ENCODE measurements at places on chromosomes 7 and 10.

- no peak for DNase-seq
Measured at GRCh38 chr7:47153576-47153975, 428.3 kb downstream of the TNS3 start.

GRCh38 chr7:79464051-79464450 lies 10.6 kb upstream of the MAGI2 start:
- no peak for DNase-seq

DNA sequence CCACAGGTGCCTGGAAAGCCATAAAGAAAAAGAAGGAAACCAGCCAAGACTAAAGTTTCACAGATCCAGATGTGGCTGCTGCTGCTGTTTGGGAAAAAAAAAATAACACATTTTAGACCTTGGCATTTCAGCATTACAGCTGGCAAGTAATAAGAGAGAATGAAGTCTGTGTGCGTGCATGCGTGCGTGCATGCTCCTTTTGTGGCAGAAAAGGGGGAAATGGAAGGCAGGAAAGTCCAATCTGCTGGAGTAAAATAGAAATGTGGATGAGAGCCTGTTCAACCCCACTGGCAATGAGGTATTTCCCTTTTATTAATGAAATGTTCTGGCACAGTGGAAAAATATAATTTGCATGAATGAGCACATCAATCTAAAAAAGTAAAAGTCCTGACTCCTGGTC lies 137.0 kb upstream of the SEMA3A start:
- no peak for DNase-seq

DNA sequence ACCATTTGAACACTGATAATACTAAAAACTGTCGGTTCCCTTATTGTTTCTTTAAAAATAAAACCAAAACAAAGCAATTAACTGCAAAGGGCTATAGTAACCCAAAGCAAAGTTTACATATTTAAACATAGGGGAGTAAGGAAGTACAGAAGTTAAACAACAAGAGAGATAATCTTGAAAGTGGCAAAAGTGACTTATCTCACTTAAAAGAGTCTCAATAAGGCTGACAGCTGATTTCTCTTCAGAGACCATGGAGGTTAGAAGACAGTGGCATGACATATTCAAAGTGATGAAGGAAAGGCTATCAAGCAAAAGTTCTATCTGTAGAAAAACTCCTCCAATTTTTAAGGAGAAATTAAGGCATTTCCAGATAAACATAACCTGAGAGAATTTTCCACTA lies 233.5 kb upstream of the HDAC9 start:
- DNase-seq: no peak

GRCh38 chr7:30163231-30163894 lies 28.6 kb downstream of the MTURN start:
- DNase-seq: no peak

DNA sequence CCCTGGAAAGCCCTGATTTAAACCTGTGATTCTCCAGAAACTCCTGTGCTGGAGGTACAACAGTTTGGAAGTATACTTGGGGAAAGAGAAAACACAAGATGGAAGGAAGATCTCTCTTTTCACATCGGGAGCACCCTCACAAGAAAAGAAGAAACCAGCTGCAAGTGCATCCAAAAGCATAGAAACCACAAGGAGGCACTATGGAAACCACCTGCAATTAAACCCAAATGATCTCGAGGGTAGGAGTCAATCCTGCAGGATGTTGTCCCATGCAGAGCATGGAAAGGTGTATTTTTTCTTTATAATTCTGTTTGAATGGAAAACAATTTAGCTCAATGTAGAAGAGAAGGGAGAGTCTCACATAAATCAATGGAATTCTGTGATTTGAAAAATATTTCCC lies 210.5 kb downstream of the TWIST1 start:
- DNase-seq: no peak

- DNase-seq: no peak
Measured at GRCh38 chr7:140141256-140141655, 35.5 kb downstream of the KDM7A start.

- no peak for DNase-seq
Measured at GRCh38 chr10:113041841-113042750, 92.0 kb downstream of the TCF7L2 start.

DNA sequence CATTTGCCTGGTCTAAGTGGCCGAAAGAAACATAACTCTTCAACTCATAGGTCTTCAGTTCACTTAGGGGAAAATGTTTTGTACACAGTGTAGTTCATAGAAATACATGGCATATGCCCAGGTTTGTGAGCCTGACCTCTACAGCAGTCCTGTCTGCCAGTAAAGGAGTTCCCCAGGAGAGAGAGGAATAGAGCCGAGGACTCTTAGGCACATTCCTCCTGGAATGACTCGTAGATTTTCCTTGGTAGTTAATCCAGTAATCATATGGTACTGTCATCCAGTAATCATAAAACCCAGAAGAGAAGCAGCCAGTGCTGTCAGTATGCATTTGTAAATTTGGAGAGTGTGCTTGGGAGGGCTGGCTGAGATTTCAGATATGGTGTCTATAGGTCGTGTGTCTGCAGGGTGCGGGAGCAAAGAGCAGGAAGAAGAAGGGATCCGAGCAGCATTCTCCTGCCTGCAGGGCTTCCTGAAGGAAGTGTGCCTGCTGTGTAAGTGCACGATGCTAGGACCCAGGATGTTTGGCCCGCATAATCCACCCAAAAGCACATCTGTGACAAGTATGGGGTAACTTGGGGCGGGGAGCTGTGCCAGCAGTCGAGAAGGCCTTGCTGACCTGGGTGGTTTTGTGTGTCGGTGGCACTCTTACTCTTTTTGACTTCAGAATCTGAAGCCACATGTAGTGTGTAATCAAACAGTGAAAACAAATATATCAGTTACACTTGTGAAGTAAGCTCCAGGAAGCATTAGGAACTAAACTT lies 13.9 kb downstream of the EIF4H start:
- DNase-seq: no peak

- DNase-seq: no peak
Measured at GRCh38 chr7:28348636-28349035, 63.7 kb upstream of the CREB5 start.

DNA sequence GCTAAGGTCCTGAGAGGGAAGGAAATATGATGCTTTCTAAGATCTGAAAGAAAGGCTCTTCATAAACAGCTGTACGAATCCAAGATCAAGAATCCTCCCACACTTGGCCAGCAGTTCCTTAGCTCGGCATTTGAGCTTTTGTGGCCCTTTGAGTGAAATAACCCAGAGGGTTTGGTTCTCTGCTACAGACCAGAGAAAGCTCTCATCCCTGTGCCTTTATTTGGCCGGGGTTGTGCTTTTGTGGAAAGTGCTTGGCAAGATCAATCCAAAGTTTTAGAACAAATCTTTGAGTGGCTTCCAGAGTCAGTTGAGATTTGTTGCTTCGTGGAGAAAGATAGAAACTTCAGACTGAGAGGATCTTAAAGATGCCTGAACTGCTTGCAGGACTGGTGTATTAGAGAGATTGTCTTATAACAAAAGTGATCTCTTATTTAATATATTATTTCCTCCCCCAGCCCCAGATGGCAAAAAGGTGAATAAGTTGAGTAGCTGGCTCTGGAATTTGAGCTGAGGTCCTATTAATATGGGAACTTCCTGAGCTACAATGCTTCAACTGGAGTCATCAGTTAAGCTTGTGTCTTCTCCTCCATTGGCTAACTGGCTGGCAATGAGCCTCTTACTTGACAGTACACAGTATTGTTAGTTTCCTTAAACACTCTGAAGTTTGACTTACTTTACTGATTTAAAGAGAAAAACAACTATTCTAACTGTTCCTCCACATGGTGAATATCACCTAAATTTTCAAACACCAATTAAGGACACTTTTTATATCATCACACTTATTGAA lies 687.3 kb downstream of the MAGI2 start:
- no peak for DNase-seq

DNA sequence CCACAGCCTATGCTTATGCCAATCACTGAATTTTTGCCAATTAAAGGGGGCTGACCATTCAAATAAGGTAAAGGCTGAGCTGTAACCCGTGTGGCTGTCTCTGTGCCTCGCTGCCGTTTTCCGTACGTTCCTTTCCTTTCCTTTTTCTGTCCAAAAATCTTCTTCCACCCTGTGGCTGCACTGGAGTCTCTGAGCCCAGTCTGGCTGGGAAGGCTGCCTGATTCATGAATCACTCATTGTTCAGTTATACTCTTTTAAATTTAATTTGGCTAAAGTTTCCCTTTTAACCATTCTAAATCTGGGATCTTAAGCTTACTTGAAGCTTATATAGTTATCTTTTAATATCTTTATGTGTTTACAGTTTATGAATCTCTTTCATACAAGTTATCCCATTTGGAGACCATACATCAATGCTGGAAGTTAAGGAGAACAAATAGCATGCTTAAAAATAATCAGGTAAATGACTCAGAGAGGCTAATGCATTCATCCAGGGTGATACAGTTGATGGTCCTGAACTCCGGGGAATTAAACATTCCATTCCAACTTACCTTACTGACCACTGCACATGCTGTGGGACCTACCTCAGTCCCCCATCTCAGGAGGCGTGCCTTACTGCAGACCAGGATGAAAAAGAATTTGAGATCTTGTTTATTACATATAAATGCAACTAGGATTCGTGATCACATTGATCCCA lies 385.3 kb upstream of the ADARB2 start:
- DNase-seq: no peak

- DNase-seq: no peak
Measured at GRCh38 chr7:128389085-128389617, 20.6 kb downstream of the IMPDH1 start.

DNA sequence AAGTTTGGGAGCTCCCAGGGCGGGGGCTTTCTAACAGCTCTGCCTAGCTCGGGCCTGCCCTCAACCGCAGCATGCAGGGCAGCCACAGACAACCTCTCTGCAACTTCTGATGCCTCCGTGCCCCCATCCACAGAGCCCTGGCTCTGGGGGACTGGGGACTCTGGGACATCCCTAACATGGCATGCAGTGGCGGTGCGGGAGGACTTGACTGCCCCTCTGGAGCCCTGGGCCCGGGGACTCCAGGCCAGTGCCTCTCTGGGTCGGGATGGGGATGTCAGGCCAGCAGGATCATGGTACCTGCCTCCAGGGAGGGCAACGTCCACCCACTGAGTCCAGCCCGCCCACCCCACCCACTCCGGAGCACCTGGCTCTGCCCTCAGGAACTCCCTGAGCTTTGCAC lies 520 bp upstream of the AQP1 start:
- DNase-seq: no peak

DNA sequence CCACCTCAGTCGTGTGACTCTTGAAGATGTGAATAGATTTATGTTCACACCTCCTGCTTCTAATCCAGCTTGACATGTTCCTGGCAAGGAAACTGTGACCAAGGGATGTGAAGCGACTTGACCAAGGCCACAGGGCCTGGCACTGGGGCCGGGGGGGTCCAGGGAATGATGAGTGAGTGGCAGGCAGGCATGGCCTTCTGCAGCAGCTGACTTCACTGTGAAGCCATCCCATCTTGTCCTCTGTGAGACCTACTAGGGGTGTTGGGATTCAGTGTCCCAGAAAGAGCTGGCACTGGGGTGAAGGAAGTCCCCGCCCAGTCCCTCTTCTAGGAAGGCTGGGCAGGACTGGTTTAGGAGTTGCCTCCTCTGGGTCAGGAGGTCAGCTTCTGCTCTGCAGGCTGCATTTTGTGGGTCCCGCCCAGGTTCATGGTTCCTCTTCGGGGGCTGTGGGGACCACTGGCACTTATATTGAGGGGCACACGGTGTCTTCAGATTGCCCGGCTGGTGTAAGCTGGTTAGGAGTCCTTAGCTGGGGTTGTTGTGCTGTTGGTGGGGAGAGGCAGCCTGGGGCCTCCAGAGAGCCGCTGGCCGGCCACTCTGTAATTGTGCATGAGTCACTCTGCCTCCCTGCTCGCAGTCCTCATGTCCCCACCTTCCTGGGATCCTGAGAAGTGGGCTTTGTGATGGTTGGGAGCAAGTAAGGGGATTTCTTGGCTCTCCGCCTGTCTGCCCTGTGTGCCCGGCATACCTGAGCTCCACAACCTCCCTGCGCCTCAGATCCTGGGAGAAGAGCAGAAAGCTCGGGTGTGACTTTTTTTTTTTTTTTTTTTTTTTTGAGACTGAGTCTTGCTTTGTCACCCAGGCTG lies 11.0 kb downstream of the ZMIZ1 start:
- DNase-seq: no peak

DNA sequence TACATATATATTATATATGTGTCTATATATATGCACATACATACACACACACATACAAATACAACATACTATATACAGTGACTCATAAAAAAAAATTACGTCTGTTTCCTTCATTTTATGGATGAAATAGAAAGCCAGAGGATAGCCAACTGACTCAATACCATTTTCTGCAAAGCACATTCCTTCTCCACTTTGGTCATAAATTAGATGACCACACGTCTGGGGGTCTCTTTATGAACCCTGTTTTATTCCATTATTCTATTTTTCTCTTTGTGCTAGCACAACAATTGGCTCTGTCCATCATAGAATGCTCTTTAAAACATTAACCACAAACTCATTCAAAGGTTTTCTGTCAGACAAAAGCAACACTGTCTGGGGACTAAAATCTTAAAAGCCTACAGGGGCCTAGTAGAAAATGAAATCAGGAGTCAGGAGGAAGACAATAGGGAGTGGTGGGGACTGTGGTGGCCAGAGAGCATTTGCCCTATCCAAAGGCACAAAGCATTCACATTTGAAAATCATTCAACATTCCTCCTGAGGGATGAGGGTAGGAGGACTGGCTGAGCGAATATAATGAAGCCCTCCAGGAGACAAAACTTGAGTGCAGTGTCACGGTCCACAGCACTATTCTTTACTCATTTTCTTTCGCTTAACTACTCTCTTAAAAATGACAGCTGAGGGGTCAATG lies 4.3 kb downstream of the CUBN start:
- DNase-seq: no peak

GRCh38 chr10:6239213-6239991 lies 36.7 kb downstream of the PFKFB3 start:
- DNase-seq: no peak

DNA sequence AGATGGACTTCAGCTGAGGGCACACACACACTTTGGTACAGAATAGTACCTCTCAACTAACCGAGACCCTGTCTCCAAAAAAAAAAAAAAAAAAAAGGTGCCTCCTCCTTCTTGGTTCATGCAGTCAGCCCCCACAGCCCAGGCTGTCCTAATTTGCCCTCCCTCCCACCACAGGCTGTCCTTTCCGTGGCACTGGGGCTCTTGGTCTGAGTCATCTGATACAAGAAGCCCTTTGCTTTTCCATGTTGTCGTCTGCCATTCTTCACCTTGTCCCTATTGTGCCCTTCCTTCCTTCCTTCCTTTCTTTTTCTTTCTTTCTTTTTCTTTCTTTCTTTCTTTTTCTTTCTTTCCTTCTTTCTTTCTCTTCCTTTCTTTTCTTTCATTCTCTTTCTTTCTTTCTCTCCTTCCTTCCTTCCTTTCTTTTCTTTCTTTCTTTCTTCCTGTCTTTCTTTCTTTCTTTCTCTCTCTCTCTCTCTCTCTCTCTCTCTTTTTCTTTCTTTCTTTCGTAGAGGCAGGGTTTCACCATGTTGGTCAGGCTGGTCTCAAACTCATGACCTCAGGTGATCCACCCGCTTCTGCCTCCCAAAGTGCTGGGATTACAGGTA lies 96.0 kb upstream of the IKZF1 start:
- no peak for DNase-seq
